RWPE2 (cell line): ENCODE measurements at places on chromosomes 16 and 17.

DNA sequence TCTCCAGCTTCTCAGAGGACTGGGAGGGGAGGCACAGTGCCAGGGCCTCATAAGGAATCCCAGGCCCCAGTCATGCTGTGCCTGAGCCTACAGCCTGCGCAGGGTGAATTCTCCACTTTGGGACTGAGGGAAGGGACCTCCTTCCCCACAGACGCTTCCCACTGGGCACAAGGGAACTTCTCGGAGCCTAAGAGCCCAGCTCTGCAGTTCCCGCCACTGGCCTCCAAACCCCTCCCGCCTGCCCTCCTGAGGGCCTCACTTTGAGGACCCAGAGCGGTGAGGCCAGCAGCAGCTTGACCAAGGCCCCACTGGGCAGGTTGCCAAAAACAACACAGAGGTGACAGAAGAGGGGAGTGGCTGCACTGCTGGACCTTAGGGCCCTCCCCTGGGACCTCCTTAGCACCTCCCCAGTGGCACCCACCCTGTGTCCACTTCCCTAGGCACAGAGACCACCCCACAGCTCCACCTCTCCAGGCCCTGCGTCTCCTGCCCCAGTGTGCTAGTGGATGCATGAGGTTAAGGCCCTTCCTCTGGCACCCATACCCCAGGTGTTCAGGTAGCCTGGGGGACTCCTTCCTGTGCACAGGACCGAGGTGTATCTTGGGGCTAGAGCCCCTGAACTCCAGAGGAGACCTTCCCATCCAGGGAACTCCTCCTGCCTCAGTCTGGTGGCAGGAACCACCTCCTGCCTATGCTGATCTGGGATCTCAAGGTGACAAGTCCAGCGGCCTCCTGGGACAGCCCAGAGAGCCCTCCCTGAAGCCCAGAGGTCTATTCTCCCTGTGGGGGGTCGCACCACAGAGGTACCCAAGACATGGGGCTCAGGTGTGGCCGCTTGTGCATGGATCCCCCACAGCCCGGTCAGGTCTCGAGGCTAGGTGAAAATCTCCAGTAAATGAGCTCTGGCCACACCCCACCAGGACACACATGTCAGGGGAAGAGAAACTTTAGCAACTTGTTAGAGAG, 3.4 kb downstream of the CASKIN2 start:
- no peak for DNase-seq

- no peak for DNase-seq
Measured at GRCh38 chr17:62966426-62967204, 580 bp downstream of the TANC2 start.

- no peak for DNase-seq
Measured at GRCh38 chr16:82368041-82368440, 198.0 kb upstream of the MPHOSPH6 start.

GRCh38 chr17:31486351-31487062, 95.0 kb downstream of the RAB11FIP4 start:
- DNase-seq, result no peak

DNA sequence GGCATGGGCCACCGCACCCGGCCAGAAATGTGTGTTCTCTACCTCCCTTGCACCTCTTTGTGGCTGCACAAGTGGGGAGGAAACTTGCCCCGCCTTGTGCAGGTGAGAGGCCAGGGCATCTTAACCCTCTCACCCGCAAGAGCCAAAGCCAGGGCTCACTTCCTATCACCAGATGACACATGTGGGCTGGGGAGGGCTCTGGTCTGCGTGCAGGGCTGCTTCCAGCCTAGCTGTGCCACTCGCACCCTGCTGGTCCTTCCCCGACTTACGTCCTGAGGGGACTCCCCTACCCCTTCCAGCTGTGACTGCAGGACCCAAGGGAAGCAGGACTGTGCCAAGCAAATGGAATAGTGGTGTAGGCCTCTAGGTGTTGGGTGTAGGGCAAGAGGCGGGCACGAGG, 6.9 kb downstream of the MIEF2 start:
- no peak for DNase-seq

DNA sequence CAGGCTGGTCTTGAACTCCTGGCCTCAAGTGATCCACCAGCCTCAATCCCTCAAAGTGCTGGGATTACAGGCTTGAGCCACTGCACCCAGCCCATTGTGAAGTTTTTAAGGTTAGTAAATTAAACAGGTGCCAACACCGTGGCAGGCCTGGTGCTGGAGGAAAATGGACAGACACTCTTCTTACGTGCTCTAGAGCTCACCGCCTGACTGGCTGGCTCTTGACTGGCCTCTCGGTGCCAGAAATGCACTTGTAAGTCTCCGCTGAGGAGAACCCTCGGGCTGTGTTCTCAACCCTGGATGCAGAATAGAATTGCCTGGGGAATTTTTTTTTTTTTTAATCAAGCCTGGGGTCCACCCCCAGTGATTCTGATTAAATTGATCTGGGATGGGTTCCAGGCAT, 10.3 kb upstream of the HAS3 start:
- no peak for DNase-seq

DNA sequence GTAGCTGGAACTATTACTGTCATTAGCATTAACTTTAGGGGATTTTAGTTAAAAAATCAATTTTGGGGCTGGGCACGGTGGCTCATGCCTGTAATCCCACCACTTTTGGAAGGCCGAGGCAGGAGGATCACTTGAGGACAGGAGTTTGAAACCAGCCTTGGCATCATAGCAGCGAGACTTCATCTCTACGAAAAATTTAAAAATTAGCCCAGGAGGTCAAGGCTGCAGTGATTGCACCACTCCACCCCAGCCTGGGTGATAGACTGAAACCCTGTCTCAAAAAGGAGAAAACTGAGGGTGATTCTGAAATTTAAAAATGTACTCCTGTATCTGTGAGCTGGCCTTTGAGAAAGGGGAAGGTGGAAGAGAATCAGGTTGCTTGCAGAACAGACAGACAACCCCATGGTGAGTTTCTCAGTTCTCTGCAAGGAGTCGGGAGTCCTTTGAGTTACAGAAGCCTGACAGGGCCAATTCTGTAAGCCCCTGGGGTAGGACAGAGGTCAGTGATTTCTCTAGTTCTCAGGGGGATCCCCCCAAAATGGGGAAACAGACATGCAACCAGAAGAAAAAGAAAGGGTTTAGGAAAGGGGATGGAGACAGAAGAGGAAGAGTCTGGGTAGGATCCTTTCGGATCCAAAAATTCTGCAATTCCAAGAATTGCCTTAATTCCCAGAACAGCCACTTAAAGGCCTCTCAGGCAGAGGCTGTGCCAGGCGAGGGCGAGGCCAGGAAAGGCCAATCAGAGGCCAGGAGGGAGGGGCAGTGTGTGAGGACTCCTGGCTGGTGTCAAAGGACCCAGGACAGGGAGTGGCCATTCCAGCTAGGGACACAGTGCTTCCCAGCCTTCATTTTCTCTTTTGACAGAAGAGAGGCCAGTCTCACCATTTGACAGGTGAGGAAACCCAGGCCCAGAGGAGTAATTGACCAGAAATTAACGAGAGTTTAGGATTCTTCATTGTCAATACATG, 6.7 kb downstream of the NUPR1 start:
- no peak for DNase-seq

GRCh38 chr17:27904114-27904513, 10.9 kb upstream of the LYRM9 start:
- DNase-seq, result no peak

- DNase-seq, result no peak
Measured at GRCh38 chr17:2040942-2041560, 771 bp upstream of the OVCA2 start.

DNA sequence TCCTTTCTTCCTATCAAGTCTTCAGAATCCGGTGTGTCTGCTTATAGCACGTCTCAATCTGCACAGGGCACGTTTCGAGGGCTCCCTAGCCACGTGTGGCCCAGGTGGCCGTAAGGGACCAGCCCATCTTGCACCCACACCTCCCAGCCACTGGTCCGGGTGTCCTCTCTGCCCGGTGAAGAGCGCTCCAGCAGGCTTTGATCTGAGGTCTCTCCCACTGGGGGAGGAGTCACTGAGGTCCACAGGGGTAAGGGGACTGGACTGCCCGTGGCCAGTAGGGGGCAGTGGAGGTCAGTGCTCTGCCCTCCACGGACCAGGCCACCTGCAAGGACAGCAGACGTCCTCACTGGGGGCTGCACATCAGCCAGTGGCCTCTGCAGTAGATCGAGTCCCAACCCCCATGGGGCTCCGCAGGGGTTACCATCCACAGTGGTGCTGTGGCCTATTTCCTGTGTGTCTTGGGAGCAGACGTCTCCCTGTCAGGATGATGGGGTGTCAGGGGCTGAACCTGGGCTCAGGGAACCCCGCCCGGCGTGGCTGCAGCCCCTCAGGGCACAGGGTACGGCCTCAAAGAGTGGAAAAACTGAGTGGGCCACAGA, 204.1 kb upstream of the CIBAR2 start:
- DNase-seq, result no peak

DNA sequence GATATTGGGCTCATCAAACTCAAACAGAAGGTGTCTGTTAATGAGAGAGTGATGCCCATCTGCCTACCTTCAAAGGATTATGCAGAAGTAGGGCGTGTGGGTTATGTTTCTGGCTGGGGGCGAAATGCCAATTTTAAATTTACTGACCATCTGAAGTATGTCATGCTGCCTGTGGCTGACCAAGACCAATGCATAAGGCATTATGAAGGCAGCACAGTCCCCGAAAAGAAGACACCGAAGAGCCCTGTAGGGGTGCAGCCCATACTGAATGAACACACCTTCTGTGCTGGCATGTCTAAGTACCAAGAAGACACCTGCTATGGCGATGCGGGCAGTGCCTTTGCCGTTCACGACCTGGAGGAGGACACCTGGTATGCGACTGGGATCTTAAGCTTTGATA, 2.6 kb upstream of the HPR start:
- no peak for DNase-seq

DNA sequence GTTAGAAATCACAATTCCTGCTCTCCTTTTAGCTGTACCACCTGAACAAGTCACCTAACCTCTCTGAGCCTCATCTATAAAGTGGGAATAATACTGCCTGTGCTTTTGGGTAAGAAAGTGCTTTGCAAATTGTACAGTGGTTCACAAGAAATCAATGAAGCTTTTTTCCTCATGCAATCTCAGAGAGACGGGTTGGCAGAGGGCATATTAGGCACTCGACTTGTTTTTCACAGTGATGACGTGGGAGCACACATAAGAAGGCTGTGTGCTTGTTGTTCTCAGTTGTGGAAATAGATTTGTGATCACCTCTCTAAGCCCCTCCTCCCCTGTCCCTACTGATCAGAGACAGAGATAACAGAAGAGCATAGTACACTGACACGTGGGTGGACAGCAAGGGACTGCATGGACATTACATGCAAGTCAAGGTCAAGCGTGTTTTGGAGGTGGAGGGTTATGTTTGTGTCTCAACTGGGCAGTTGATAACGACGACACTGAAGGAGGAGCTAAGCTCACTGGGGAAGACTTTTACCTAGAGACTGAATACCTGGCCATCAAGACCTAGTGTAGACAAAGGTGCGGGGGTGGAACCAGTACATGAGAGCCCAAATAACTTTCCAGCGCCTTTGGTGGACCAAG, 1.7 kb upstream of the GPT2 start:
- no peak for DNase-seq

DNA sequence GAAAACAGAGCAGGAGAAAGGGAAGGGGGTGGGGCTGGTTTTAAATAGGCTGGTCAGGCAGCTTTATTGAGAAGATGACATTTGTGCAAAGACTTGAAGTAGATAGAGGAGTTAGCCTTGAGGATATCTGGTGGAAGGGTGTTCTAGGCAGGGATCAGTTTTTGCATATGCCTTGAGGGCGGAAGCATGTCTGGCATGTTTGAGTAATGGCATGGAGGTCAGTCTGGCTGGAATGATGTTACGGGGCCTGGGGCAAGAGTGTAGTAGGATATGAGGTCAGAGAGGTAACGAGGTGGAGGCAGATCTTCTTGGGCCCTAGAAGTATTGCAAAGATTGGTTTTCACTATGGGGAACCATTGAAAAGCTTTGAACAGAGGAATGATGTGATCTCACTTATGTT, 4.8 kb downstream of the RABEP1 start:
- no peak for DNase-seq

- DNase-seq, result no peak
Measured at GRCh38 chr17:44997733-44998520, 29.8 kb upstream of the C1QL1 start.

- DNase-seq, result no peak
Measured at GRCh38 chr16:56319376-56319775, 106.0 kb downstream of the AMFR start.

DNA sequence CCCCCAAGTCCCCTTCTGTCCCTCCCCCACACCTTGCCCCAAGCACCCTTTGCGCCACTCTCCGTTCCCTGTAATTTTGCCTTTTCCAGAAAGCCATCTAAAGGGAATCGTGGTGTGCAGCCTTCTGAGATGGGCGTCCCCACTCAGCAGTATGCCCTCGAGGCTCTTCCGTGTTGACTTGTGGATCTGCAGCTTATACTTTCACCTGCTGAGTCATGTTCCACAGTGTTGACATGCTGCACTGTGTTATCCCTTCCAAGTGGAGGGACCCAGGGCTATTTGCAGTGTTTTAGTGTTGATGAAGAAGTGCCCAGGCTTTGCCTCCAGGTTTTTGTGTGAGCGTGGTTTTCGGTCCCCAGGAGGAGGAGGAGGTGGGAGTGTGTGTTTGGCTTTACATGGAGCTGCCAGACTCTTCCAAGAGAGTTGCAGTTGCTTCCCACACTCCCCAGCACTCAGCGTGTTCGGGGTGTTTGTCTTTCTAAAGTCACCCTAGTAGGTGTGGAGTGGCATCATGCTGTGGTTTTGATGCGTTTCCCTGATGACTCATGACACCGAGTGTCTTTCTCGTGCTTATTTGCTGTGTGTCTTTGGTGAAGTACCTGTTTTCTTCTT, 32.1 kb upstream of the JPT2 start:
- DNase-seq, result no peak
